Motor neuron (in vitro differentiated cells): ENCODE measurements at places on chromosomes 4 and X. TPM values are rescaled to one million over a fixed set of nuclear protein-coding genes. Genes with fewer than 3 reads are reported as not detected.

FGF2 gene
- 6.0 and 7.5 TPM in 2 replicates for total RNA-seq

MAGEA2 gene
- total RNA-seq: 0.30 and 0.42 TPM in 2 replicates

FGF5 gene
- total RNA-seq: 0.09 and 0.66 TPM in 2 replicates

SRPX2 gene
- 11.0 and 11.3 TPM in 2 replicates for total RNA-seq

GAGE1 gene
- not detected in 2 replicates for total RNA-seq

GPC4 gene
- 2.2 and 2.6 TPM in 2 replicates for total RNA-seq

FOXR2 gene
- total RNA-seq: not detected in 2 replicates

PHOX2B gene
- total RNA-seq: 0.73 TPM in 1 of 2 replicates, not detected in the other

UGT2A1 gene
- 0.91 TPM in 1 of 2 replicates, not detected in the other for total RNA-seq

IL1RAPL2 gene
- total RNA-seq: 1.4 TPM in 1 of 2 replicates, not detected in the other

POU3F4 gene
- 6.5 and 7.0 TPM in 2 replicates for total RNA-seq

HTR2C gene
- total RNA-seq: 0.21 and 0.59 TPM in 2 replicates

SH3D19 gene
- total RNA-seq: 24.9 and 26.9 TPM in 2 replicates

SLC6A14 gene
- total RNA-seq: 0.10 TPM in 1 of 2 replicates, not detected in the other

LAMTOR3 gene
- total RNA-seq: 28.2 and 29.9 TPM in 2 replicates

BMPR1B gene
- 2.1 and 2.2 TPM in 2 replicates for total RNA-seq

GPR173 gene
- 6.4 and 7.1 TPM in 2 replicates for total RNA-seq

PFKFB1 gene
- total RNA-seq: 0.25 and 0.32 TPM in 2 replicates

SMR3B gene
- total RNA-seq: 0.31 TPM in 1 of 2 replicates, not detected in the other

GLOD5 gene
- not detected in 2 replicates for total RNA-seq

GYPB gene
- not detected in 2 replicates for total RNA-seq

NPY2R gene
- 0.05 and 0.09 TPM in 2 replicates for total RNA-seq

SYP gene
- 1.2 and 2.4 TPM in 2 replicates for total RNA-seq
